ENCODE measurements at places on chromosomes 1 and 21.

- H3K36me3 ChIP-seq, result no peaks in the 10 kb centered on the region
- H3K4me3 ChIP-seq, result no peak overlapping the region
- peaks cover 9% of the 10 kb centered on the region for H3K4me1 ChIP-seq
Measured at GRCh38 chr1:94285031-94285654, 47.8 kb upstream of the ARHGAP29 start.

DNA sequence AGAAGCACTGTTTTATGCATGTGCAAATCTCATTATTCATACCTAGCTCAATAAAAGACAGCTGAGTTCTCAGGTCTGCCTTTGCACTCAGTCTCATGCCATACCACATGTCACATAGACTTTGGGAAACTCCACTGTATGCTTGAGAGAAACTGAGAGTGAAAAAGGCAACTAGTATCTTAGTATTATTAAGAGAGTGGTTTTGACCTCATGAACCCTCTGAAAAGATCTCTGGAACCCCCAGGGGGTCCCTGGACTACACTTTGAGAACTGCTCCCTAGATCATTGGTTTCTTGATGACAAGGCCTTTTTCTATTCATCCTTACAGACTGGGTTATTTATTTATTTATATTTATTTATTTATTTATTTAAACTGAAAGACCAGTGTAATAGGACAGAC, 3.7 kb upstream of the RHEX start:
- H3K27me3 ChIP-seq, result peaks cover 36% of the 10 kb centered on the region
- no peak for DNase-seq
- H3K4me1 ChIP-seq, result no peaks in the 10 kb centered on the region
- H3K4me3 ChIP-seq, result no peak overlapping the region

DNA sequence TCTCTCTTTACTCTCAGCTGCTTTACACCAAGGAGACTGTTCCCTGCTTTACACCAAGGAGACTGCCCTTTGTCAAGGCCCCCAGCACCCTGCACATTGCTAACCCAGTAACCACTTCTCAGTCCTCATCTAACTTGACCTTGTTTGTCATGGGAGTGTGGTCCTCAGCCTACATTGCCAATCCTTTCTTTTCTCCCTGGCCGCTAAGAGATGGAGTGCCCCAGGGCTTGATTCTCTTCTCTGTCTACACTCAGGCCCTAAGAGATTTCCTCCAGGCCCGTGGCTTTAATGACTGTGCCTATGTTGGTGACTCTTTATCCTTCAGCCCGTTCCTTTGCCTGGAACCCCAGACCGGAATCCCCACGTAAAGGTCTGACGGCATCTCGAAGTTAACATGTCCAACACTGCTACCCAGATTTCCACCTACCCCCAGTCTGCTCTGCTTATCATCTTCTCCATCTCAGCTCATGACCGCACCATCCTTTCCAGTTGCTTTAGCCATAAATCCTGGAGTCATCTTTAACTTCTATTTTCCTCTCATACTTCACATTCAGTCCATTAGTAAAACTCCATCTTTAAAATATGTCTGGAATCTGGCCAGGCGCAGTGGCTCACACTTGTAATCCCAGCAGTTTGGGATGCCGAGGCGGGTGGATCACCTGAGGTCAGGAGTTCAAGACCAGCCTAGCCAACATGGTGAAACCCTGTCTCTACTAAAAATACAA, 9.5 kb upstream of the SEMA4A start:
- peaks cover 19% of the 10 kb centered on the region for H3K4me1 ChIP-seq
- no peak for DNase-seq
- no peak overlapping the region for H3K27ac ChIP-seq
- H3K27me3 ChIP-seq, result peaks cover 7% of the 10 kb centered on the region
- peaks cover 21% of the 10 kb centered on the region for H3K36me3 ChIP-seq

DNA sequence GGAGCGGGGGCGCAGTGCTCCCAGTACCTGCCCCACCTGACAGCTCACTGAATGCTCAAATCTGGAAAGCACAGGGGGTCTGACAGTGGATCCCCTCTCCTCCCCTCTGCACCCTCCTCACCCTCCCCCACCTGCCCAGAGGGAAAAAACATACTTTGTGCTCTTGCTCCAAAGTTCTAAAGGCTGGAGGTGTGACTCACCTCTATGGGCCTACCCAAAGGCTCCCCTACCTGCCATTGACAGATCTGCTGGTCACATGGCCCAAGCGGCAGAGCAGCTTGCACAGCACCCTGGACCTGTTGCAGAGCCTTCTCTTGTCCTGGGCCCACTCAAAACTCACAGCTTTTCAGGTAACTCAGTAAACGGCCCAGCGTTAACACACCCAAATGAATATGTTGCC, 55.7 kb downstream of the ADSS2 start:
- DNase-seq, result no peak
- H3K4me3 ChIP-seq, result no peak overlapping the region
- H3K27ac ChIP-seq, result no peak overlapping the region
- no peaks in the 10 kb centered on the region for H3K27me3 ChIP-seq

GRCh38 chr1:53949023-53949990, 3.2 kb downstream of the LRRC42 start:
- H3K27ac ChIP-seq, result no peak overlapping the region
- H3K4me3 ChIP-seq, result no peak overlapping the region
- peaks cover 10% of the 10 kb centered on the region for H3K4me1 ChIP-seq
- DNase-seq, result peak; percentile 51
- peaks cover 12% of the 10 kb centered on the region for H3K36me3 ChIP-seq

All from IMR-90 (cell line).